Breast epithelium (tissue), 4 donors: ENCODE measurements at places on chromosomes 5 and 9.

DNA sequence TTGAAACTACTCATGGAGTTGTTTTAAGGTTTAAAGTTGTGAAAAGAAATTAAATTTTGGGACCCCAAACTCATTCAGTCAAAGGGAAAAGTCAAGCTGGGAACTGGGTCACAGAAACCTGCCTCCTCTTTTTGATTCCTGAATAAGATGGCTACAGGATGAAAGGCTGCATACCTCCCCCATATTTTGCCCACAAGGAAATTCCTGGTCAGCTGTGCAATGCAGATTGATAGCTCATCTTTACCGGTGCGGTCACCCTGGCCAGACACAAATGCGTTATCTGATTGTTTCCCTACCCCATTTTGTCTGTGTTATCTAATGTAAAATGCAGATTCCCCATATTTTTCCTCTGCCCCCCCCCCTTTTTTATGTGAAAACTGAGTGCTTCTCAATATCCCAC, 1.3 kb downstream of the HAVCR2 start:
- DNase-seq = no peak

DNA sequence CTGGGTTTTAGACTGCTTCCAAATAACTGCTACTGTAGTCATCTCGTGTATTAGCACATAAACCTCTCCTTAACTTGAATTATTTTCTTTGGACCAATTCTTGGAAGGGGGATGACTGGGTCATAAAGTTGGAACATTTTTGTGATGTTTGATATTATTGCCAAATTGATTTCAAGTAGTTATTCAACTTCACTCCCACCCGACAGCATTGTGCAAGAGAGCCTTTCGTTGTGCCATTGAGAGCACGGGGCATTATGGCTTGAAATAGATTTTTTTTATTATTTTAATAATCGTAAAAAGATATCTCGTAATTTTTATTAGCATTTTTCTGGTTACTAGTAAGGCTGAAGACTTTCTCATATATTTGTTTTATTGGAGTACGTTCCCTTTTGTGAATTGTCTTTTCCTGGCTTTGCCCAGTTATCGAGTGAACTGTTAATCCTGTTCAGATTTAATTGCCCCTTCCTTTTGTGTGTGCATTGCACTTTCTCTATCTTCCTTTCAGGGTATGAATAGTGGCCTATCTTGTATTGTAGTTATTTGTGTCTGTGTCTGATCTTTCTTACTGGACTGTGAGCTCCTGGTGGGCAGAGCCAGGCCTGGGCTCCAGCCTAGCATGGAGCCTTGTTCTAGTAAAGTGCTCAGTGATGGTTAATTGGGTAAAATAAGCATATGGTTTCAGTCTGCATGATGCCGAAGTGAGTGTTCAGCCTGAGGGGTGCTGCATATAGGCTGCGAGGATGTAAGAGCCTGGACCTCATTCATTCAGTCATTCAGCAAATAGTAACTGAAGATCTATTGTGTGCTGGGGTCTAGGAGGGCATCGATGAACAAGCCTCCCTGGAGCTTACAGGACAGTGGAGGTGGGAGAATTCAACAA, 93.5 kb upstream of the SHB start:
- no peak for DNase-seq

DNA sequence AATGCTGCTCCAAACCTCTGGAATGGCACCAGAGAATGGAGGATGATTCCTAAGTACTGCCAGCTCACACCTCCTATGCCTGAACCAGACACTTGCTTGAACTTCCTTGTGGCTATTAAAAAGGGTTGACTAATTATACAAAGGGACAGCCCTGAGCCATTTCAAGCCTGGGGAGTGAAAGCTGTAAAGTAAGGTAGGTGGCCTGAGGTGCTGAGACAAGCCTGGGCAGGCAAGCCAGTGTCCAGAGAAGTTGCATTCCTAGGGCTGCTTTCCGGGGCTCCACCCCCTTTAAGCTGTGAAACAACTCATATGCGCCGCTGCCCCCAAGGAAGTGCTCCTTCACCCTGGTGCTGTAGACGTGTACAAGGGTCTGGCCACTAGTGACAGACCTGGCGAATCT, 79.9 kb upstream of the SLC1A3 start:
- no peak for DNase-seq

- no peak for DNase-seq
Observed at GRCh38 chr5:33557605-33558004, 116.8 kb downstream of the TARS1 start.
